ENCODE measurements at places on chromosomes 1 and 21.

DNA sequence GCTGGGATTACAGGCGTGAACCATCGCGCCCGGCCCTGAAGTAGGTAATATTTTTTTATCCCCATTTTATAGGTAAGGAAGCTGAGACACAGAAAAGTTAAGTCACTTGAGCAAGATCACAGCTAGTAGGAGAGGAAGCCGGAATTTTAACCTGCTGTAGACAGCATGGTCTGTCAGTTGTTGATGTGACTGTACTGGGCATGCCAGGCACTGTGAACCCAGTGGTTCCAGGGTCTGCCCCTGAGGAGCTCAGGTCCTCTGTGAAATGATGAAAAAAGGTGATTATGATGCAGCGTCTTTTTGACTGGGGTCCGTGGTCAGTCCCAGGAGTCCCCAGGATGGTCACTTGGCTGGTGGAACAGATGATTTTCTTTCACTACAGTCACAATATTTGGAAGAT is 16.7 kb upstream of the FABP3 start:
- DNase-seq = no peak

DNA sequence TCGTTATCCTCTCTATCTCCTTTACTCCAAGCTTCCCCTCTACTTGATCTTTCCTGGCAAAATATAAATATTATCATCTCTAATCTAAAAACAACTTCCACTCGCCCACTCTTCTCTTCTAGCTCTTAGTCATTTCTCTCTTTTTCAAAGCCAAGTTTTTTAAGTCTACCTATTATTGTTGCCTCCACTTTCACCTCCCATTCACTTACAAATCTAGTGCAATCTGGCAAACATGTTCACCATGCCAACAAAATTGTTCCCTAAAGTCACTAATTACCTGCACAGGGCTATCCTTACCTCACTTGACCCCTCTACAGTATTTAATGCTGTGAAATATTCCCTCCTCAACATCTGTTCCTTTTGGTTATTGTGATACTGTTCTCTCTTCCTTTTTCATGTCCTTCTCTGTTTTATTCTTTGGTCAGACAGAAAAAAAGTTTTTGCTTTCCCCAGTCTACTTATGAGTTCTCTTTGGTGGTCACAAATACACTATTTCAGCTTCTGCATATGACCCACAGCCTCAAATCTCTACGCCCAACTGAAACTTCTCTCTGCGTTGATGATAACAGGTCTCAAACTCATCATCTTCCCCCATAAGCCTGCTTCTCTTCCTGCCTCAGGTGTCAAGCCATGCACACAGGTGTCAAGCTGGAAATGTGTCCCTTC is 31.9 kb upstream of the RAP1A start:
- DNase-seq = no peak

GRCh38 chr1:221725735-221726672 is 15.9 kb downstream of the DUSP10 start:
- no peak for DNase-seq

GRCh38 chr1:245404527-245404926 is 249.7 kb downstream of the KIF26B start:
- DNase-seq = no peak

DNA sequence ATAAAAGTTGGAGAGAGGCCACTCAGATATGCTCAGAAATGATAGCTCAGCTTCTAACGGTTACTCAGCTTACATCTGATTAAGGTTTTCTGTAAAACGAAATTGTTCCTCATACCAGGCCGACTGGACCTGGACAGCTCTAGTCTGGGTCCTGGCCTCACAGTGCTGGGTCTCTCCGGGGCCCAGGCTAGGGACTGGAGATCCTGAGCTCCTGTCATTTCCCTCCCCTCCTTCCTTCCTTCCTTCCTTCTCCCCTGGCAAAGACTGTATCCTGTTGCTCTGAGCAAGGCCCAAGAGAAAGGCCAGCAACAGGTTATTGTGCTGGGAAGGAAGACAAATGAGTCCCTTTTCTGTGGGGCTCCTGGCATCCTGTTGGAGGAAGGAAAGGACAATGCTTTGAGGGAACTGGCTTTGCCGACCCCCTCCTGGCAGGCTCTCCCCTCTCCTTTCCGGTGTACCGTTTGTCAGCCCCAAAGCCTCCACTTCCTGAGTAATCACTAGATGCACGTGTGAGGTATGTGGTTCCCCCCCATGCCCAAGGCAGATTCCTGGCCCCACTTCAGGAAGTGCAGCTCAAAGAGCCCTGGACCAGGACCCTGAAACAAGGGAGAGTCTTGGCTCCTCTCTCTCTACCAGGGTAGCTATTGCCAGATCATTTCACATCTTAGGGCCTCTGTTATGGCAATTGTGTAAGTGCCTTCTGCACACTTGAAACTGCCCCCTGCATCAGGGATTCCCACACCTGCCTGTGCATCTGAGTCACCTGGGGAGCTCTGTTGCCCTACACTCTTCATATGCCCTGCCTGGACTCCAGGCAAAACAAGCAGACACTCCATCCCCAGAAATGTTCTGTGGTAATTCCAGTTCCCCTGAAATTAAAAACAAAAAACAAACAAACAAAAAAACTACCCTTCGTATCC is 212.7 kb upstream of the FGGY start:
- DNase-seq = no peak
